CD4-positive, alpha-beta T cell treated with Interleukin-4 for 1 hour (primary cell): ENCODE measurements at places on chromosomes 5 and 9.

DNA sequence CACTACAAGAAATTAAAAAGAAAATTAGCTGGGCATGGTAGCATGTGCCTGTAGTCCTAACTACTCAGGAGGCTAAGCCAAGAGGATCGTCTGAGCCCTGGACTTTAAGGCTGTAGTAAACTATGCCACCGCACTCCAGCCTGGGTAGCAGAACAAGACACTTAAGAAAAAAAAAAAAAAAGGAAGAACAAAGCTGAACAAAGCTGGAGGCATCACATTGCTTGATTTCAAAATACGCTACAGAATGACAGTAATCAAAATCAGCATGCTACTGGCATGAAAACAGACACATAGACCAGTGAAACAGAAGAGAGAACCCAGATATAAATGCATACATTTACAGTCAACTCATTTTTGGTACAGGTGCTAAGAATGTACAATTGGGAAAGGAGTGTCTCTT is 14.5 kb upstream of the OTULIN start:
- DNase-seq: no peak

GRCh38 chr9:10605388-10605787 is 7.4 kb downstream of the PTPRD start:
- DNase-seq: no peak

DNA sequence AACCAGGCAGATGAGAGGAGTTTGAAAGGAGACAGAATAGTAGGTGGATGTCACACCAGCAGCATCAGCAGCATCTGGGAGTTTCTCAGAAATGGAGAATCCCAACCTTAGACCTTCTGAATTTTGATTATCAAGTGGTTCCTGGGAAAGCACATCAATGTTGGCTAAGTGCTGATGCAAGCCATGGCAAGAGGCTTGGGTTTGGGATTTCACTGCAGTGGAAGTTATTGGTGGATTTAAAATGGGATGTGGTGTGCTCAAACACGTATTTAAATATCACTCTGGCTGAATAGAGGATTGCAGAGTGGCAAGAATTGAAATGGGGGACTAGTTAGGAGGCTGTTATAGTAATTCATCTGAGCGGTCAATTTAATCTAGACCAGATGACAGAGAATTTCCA is 387.8 kb upstream of the WWC1 start:
- DNase-seq: no peak

DNA sequence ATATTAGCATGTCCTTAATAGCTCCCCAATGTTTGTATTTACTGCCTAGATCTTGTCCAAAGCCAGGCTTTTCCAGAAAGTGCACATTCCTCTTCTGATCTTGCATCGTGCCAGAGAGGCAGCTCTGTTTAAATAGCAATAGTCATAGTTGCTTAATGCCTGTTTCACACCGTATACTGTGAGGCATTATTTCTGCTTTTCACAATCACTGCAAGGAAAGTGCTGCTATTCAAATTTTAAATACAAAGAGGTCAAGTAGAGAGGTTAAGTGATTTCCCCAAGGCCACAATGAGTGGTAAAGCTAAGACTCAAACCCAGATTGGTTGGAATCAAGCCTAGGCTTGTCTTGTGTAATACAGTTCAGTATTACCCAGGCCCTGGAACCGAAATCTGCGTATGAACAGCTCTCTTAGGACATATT is 153.6 kb downstream of the SNX18 start:
- no peak for DNase-seq

DNA sequence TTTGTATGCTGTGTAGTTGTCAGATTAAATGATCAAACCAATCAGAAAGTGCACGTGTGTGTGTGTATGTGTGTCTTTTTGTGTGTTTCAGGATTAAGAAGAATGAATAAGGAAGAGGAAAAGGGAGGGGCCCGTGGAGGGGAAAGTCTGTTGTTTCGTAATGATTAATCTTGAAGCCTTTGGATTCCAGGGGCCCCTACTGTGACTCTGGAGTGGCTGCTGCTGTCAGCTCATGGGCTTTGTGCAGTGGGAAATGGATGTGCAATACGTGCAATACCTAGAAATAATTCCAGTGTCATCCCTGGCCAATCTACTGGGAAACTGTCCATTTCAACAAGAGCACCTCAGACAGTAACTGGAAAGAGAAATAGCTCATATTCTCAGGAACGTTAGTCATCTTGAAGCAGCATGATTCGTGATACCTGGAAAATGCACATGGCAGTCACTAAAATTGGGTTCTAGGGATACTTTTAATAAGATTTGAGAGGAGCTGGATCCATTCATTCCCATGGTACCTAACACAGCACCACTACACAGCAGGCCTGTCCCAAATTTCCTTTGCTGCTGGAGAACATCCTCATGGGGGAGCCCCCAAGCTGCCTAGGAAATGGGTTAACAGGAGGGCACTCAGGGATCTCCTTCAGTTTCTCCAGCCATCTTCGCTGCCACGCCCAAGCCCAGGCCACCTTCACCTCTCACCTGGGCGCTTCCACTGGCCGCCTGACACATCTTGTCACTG is 186.3 kb downstream of the NR3C1 start:
- no peak for DNase-seq

GRCh38 chr9:114376586-114377445 is 11.0 kb downstream of the AKNA start:
- no peak for DNase-seq
